ENCODE measurements at places on chromosomes 1 and 21. TPM values are rescaled to one million over a fixed set of nuclear protein-coding genes. Genes with fewer than 3 reads are reported as not detected.
A peak's percentile ranks its signal among the peaks of the same experiment; 100 is the strongest.

Gene APOBEC4
- not detected for total RNA-seq

- peak; percentile 60 for DNase-seq
These were observed 42.9 kb downstream of the TNNT2 start for GRCh38 chr1:201334325-201335173.

Gene OLIG2
- total RNA-seq: 17.2 TPM

GRCh38 chr1:73100216-73100615, 817.9 kb upstream of the NEGR1 start:
- DNase-seq: no peak

DNA sequence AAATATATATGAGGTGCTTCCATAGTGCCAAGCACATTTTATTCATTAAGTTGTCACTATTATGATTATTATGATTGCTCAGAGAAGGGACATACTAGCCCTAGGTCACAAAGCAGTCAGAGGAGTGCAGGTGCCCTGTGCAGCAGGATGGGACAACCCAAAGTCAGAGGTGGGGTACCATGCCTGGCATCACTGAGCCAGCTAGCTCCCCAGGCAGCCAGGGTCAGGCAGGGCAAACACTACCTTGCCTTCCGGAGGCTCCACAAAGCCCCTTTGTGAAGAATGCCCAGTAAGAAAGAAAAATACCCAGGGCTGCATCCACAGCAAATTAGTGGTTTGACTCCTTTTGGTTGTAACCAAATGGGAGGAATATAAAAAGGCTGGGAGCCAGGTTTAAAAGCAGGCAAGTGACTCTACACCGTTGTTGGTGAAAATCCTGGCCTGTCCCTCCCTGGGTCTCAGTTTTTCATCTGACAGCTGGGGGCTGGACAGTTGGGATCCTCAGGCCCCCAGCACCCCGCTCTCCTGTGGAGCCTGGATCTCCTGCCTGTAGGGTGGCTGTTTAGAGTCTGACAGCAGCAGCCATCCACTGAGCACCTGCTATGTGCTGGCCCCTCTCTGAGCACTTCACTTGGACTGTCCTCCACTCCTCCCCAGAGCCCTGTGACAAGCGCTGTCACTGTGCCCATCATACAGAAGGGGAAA, 98.8 kb downstream of the GLIS1 start:
- DNase-seq: no peak

Gene GNG4
- total RNA-seq: 19.7 TPM

DNA sequence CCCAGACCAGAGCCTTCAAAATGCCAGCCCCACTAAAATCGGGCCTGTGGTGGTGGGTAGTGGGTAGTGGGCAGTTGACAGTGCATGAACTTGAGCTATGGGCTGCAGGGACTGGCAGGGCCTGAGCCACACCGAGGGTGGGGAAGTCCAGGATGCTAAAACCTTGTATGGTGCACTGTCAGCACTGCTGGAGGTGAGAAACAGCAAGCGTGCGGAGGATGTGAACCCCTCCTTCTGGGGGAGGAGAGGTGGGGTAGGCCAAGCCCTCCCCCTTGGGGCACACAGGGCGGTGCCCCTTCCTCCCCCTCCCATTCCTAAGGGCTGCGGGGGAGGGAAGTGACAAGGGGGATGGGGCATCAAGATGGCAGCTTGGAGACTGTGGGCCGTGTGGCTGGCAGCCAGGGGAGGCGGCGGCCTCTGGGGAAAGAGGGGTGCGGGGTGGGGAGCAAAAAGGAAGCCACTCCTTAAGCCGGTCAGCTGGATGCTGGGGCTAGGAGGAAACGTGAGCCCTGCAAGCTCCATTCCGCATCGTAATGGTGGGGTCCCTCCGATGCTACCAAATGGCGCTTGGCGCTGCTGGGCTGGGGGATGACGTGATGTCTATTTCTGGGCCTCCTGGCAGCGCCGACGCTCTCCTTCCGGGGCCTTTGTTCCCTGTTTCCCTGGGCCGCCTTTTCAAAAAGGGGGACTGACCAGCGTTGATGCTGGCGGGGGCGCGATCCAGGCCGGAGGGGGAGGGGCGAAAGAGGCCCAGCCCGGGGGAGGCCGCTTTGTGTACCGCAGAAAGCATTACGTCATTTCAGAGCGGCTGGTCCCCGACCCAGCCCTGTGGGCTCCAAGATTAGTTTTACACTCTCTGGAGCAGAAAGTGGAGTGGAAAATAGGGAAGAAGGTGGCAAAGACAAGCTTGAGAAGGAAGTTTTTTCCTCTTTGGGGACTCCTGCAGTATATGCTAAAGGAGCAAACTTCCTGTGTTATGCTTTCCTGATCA, 809 bp downstream of the SYT11 start:
- peak; percentile 94 for DNase-seq

- DNase-seq: no peak
These were observed 14.1 kb downstream of the TMCO4 start for GRCh38 chr1:19785660-19786059.

GRCh38 chr1:26578167-26578566, 48.6 kb downstream of the RPS6KA1 start:
- DNase-seq: no peak

GRCh38 chr1:205045146-205045545, 2.1 kb downstream of the CNTN2 start:
- DNase-seq: no peak

- DNase-seq: peak; percentile 87
These were observed 46.6 kb downstream of the PACC1 start for GRCh38 chr1:212368073-212368484.

DNA sequence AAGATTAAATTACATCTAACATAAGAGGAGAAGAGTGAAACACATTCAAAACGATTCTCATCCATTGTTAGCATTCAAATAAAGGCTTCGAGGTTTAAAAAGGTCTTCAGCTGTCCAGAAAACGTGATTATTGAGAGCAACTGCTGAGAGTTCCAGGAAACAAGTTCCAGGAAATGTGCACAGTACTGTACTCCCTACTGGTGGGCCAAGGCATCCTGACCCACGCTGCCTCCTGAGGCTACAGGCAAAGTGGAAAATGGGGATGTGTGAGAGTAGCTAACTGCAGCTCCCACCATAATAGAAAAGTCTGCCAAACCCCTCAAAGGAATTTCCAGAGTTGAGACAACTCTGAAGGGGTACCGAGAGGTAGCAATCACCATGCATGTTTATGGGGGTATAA, 2.0 kb downstream of the VAV3 start:
- DNase-seq: peak; percentile 77

- DNase-seq: no peak
These were observed 27.3 kb upstream of the THEM4 start for GRCh38 chr1:151936653-151937052.

- no peak for DNase-seq
These were observed 704.8 kb upstream of the RGS18 start for GRCh38 chr1:191453487-191453886.

- DNase-seq: no peak
These were observed 390.4 kb downstream of the TGFB2 start for GRCh38 chr1:218735436-218736032.

DNA sequence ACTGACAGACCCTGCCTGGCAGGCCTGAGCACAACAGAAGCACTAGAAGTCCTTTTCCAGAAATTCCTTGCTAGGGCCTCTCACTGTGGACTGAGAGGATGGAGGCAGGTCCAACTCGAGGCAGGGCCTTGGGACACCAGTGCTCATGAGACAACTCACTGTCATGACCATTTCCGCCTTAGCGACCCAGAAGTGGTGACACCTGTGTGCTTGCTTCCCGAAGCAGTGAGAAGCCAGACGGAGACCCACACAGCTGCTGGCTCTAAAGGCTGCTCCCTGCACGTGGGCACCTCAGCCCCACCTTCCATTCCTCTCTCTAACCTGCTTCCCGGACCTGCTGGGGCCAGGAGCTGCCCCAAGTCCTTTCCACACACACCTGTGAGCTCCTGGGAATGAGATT, 33.0 kb downstream of the KCNC4 start:
- no peak for DNase-seq

DNA sequence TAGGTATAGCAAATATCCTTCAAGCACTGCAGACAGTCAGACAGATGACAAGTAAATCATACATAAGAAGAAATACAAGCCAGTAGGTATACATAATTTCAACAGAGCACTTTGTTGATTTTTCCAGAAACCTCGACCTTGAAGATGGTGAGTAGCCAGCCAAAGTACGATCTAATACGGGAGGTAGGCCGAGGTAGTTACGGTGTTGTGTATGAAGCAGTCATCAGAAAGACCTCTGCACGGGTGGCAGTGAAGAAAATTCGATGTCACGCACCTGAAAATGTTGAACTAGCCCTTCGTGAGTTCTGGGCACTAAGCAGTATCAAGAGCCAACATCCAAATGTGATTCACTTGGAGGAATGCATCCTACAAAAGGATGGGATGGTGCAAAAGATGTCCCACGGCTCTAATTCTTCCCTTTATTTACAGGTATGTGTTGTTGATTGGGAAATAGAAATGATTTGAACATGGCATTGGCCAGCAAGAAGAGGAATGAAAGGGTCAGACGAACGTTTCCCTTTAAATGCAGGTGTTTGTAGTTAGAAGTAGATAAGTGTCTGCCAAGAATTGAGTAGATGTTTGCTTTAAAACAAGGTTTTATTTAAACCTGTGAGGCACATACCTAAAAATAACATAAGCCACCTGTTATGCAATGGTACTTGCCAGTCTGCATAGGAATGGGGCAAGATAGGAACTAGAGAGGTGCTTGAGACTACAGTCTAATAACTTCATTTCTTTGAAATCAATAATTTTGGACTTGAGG, 2.7 kb downstream of the PDIK1L start:
- no peak for DNase-seq

Gene CENPS
- 16.1 TPM for total RNA-seq

DNA sequence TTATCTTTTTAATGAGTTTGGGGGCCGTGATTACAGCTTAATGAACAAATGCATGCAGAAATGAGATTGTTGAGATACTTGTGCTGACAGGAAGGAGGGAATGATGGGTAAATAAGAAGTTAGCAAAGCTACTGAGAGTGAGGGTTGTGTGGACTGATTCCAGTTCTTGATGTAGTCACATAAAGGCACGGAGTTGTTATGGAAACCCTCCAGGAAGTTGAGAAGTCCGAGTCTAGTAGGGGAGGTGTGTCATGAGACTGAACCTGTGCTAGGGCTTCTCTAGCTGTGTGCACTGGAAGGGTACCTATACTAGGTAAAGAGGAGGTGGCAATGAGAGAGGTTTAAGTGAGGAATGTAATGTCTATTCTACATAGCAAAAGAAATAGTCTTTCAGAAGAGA, 475.7 kb downstream of the USP25 start:
- no peak for DNase-seq

Measured in SJCRH30 (cell line).